ENCODE measurements at places on chromosomes 7 and 10. TPM values are rescaled to one million over a fixed set of nuclear protein-coding genes. Genes with fewer than 3 reads are reported as not detected.

DNA sequence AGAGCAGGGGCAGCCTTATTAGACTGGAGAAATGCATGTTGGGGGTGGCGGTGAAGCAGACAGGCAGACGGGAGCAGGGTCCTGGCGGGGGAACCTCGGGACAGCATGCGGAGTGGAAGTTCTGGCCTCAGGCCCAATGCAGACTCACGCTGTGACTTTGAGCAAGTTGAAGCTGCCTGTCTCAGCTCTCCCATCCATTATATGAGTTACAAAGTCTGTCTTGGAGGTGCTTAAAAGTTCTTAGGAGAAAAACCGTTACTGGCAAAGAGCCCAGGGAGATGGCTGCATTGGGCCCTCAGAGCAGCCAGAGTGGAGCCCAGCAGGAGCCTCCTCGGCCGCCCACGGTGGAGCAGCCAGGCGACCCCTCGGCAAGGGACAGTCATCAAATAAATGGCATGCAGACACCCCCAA is 509.5 kb downstream of the PLXNA4 start:
- DNase-seq = no peak

- DNase-seq = no peak
Observed at GRCh38 chr10:104197364-104197763, 34.8 kb downstream of the CFAP43 start.

Gene PTF1A
- total RNA-seq = not detected

DNA sequence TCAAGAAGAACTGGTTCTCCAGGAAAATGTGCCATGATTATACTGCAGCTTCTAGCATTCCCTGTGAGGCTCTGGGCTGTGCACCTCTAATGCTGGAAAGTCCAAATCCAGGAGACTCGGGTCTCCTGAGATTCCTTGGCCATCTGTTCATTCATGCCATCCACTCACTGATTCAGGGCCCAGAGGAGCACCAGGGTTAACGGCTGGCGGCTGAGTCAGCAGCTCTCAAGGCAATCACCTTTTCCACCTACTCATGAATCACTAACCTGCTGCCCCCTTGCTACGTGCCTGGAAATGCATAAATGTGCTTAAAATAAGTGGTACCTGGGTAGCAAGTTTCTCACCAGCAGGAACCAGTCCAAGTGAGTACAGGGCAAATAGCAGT is 132.7 kb downstream of the KCNMA1 start:
- peak; percentile 8 for DNase-seq

Gene MYL10
- total RNA-seq = not detected

GRCh38 chr10:59580026-59580863 is 129.4 kb downstream of the SLC16A9 start:
- no peak for DNase-seq

DNA sequence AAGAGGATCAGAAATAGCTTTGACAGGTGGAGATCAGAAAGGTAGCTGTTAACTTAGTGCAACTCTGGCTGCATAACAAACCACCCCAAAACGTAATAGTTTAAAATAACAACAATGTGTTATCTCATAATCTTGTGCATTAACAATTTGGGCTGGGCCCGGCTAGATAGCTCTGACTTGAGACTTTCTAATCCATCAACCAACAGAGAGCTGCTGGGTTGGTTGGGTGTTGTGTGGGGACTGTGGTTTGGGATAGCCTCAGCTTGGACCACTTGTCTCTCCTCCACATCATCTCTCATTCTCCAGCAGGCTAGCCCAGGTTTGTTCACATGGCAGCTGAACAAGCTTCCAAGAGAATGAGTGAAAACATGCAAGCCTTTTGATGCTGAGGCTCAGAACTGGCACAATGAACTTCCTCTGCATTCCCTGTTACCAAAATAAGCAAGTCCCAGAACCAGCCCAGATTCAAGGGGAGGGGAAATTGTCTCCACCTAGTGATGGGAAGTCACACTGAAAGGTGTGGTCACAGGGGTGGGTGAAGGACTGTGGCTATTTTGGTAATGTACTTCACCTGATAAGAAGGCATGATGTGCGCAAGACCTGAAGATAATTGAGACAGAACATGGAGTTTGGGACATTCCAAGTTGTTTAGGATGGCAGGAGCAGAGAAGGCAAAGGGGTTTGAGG is 20.4 kb upstream of the ASAH2 start:
- no peak for DNase-seq

DNA sequence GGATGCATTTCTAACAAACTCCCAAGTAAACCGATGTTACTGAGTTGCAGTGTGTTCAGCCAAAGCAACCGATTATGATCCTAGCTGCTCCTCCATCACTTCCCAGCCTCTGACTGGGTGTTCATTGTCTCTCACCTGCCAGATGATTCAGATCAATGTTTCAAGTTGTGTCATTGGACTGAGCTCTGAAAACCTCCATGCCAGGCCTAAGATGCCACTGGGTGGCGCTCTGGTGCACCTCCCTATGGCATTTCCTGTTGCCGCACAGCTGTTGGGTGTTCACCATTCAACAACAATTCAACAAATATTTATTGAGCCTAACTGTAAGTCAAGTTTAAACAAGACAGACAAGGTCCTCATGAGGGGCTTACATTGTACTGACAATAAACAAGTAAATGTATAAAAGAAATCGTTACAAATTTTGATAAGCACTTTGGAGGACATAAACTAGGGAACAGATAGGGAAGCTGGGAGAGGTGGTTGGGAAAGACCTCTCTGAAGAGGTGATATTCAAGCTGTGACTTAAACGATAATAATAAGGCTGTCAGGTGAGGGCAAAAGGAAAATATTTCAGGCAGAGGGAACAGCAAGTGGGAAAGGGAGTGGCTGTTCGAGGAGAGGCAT is 22.8 kb downstream of the RGR start:
- DNase-seq = peak; percentile 90

- no peak for DNase-seq
Observed at GRCh38 chr7:131897016-131897789, 340.8 kb upstream of the PODXL start.

Gene STAMBPL1
- total RNA-seq = 39.9 TPM

- DNase-seq = no peak
Observed at GRCh38 chr10:4770801-4771553, 55.0 kb upstream of the AKR1E2 start.

DNA sequence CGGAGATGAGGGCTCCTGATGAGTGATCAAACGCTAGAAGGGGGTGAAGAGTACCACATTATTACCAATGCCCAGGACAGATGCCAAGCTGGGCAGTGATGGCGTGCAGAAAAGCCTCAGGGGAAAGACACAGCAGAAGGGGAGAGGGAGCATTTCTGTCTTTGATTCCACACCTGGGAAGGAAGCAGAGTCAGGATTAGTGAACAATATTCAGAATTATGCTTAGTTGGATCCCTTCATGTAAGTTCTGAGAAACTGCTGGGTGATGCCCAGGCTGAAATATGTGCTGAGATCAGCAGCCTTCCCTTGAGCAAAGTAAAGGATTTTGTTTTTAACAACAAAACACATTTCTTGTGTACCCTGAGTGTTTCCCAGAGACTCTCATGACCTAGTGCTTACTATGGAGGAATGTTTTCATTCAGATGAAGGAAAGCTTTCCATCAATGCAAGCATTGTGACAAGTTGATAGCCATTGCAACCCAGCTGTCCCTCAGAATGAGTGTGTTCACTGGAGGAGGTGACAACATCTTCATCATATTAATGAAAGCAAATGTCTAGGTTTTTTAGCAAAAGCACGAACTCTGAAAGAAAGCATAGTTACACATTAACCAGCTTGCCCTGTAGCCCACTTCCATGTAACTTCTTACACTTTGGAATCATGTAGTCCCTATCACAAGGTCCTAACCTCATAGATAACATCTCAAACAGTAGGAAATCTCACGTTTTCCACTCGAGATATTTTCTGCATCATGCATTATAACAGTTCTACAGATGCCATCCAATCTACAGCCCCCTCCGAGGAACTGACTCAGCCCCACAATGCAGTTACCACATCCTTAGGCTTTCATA is 23.8 kb upstream of the AKR1C1 start:
- DNase-seq = no peak

GRCh38 chr7:108618056-108618455 is 48.4 kb downstream of the DNAJB9 start:
- DNase-seq = no peak

GRCh38 chr10:50556237-50557120 is 67.3 kb downstream of the SGMS1 start:
- DNase-seq = no peak

Gene NRG3
- total RNA-seq = not detected

DNA sequence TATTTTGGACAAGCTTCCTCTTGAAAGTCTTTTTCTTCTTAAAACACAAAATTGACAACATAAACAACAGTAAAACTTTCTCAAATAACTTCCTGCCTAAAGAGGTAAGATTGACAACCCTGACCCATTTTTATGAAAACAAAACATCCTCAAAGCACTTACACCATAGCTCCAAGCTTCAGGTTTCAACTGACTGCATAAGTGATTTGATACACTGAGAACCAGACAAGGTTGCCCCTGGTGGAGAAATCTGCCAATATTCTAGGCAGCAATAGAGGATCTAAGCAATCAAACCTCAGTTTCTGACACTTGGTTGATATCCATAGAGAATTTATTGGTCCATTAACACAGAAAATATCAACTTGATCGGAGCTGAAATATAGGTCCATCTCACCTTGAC is 147.8 kb downstream of the ELAPOR2 start:
- no peak for DNase-seq

DNA sequence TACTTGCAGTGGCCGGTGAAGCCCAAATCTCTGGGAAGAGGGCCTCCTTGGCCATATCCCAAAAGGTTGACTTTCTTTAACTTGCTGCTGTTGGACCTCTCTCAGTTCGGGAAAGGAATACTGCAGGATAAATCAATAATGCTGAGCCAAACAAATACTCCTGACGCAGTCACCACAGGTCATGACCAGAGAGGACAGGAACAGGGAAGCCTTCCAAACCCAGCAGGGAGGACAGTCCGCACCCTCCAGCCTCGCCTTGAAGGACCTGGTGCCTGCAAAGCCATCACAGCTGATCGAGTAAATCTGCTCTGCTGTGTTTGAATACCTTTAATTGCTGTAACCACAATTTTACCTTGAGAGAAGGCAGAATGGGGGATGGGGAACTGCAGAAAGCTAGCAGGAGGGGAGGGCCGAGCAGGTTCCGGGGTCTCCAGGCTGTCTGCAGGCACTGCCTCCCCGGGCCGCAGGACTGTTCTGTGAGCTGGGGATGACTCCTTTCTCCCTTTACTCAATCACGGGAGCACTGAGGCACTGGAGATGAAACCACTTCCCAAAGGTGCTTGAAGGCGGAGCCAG is 20.8 kb upstream of the INSIG1 start:
- no peak for DNase-seq

Gene ITGA8
- not detected for total RNA-seq

DNA sequence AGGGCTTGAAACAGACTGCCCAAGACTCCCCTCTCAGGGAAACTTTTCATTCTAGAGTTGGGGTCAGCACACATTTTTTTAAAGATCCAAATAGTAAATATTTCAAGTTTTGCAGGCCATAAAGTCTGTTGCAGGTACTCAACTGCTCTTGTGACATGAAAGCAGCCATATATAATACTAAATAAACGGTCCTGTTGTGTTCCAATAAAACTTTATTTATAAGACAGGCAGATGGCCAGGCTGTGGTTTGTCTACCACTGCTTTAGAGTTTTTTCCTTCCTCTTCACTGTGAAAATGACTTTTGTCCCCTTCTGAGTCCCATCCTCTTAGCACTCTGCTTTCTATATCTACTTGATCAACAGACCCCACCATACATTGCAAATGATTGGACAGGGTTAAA is 40.5 kb upstream of the TM9SF3 start:
- no peak for DNase-seq

Gene GTPBP10
- 47.6 TPM for total RNA-seq

Gene GIMAP8
- total RNA-seq = 13.1 TPM

GRCh38 chr7:79211724-79212123 is 241.7 kb downstream of the MAGI2 start:
- no peak for DNase-seq

Gene FAM237B
- total RNA-seq = not detected

DNA sequence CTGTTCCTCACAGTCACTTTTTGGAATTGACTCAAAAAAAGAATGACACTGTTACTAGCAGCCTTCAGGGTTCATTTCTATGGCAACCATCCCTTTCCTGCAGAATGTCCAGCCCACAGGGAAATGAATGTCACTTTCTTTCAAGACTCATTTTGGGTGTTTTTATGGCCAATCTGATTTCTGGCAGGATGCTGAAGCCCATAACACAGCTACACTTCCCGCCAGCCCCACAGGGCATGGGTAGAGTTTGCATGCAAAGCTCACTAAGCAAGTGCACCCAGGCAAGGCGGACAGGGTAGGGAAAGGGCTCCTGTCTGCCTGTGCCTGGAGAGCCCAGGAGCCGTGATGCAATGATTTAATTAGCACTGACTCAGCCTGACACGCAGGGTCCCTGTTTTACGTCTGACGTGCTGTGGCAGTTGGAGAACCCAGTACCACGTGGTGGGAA is 26.1 kb upstream of the GPAM start:
- no peak for DNase-seq

DNA sequence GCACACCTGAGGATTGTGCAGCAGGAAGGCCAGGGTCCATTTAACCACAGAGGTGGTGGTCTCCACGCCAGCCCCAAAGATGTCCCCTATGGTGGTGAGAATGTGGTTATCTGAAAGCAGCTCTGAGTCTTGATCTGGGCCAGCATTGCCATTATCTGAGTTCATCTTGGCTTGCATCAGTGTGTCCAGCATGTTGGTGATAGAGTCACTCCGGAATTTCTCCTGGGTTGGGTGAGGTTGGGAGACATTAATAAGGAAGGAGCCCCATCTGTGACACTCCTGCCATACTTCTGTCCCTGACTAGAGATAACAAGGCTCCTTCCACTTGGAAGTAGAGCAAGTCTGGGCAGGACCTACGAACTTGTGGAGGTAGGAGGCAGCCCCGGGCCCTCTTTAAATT is 4.2 kb downstream of the CYP17A1 start:
- no peak for DNase-seq

- no peak for DNase-seq
Observed at GRCh38 chr7:569996-570800, 50.6 kb upstream of the PDGFA start.

DNA sequence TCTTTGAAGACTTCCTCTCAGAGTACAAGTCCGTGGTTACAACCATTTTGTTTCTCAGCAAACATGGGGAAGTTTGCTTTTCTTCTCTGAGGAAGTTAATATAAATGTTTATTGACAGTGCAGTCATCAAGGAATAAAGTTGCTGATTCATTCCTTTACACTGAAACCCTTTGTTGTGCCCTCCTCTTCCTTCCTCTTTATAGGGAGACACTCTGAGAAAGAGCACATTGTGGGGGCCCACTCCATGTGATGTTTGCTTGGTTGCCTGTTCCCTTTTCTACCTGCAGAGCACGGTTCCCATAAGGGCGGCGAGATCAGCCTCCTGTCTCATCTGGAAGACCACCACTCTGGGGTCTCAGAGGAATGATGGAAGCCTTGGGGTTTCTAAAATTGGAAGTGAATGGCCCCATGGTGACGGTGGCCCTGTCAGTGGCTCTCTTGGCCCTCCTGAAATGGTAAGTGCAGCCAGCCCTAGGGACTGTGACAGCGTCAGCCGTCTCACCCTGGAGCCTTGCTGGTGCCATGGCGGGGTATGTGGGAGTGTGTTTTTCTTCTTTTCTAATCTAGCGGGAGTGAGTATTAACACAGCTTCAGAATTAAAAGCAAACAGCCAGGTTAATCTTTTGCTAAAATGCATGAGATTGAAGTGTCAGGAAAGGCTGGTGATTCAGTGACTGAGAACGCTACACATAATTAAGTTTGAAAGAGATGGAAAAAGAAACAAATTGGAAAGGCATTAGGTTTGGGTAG is at the start of gene TBXAS1:
TSS of gene TBXAS1 (plus strand) at position 240 of the 750 bp plus-strand sequence. CDS start at position 367, 127 bp downstream.
- DNase-seq = no peak

Measured in activated T-cell treated with anti-CD3 and anti-CD28 coated beads, Interleukin-2, amount 50 U/mL, for 72 hours (primary cell).